ENCODE measurements at places on chromosomes 6 and 20. TPM values are rescaled to one million over a fixed set of nuclear protein-coding genes. Genes with fewer than 3 reads are reported as not detected.
A peak's percentile ranks its signal among the peaks of the same experiment; 100 is the strongest.

Gene CD40
- total RNA-seq, result 28.1 TPM

Gene TP53RK
- total RNA-seq, result 15.7 TPM

DNA sequence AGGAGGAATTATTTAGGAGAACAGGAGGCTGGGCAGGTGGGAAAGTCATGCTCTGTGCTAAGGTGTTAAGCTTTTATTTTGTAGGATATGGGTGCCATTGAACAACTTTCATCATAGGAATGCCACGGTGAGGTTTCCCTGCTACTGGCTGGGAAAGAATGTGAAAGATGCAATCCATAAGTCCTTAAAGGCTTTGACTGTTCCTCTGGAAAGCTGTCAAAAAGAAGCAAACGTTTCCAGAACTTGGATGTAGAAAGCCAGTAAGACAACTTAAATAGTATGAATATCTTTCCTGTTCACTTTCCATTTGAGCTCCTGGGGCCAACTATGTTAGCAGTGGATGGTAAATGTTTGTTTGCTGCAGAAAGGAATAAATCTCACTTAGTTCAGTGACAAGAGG is 574.4 kb downstream of the RNF144B start:
- no peak for DNase-seq

DNA sequence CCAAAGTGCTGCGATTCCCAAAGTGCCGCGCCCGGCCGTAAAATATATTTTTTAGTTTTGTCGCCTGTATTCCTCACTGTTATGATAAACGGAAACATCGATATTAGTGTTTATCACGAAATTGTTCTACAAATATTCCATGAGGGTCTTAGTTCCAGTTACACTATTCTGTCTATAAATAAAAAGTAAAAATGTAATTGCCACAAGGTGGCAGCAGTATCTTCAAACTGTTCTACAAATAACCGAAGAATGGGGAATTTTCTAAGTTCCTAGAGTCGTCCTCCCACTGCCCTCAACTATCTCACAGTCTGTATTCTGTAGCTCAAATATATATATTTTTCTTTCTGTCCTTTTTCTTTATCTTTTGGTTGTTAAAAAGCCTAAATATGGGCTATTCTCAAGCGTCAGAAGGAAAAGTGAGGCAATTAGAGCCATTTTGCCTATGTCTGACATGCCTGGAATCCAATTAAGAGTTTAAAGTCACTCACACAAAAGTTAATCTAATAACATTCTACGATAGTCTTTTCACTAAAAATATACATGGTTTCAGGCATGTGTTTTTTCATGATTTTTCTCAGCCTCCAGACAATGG is 14.2 kb upstream of the FAM162B start:
- DNase-seq, result peak; percentile 82

Gene TINAG
- not detected for total RNA-seq

- DNase-seq, result peak; percentile 63
These were observed 35.8 kb upstream of the SHLD1 start for GRCh38 chr20:5714261-5715041.

- DNase-seq, result peak; percentile 30
These were observed 299.7 kb downstream of the PLCB1 start for GRCh38 chr20:8431538-8432434.

- no peak for DNase-seq
These were observed 113.9 kb downstream of the ADAT2 start for GRCh38 chr6:143336446-143337152.

DNA sequence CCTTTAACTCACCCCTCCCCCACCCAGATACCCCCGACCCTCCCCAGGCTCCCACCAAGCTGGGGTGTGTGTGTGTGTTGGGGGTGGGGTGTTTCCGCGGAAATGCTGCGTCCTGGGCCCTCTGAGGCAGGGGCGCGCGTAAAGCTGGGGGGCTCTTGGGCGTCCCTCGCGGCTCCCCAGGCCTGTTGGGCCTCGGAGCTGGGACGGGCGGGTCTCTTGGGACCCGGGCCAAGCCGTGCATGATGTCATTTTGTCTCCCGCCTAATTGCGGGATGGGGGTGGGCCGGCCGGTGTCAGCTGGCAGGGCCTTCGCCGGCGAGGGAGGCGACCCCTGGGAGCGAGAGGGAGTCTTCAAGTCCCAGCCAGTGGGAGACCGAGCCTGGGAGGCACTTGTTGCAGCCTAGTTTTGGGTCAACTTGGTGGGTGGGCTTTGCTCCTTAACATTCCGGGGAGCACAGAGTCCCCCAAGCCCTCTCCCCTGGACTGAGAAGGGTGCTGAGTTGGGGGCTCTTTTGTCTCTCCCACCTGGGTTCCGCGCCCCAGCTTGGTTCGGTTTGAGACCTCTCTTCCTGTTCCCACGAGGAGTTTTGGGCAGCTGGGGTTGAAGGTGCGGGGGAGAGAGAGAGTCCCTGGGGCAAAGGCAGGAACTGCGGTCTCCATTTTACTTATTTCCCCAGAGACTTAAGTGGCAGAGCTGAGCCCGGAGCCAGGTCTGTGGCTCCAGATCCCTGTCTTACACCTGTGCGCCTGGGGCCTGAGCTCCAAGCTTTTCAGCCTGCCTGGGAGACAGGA is 623 bp downstream of the MYBL2 start:
- peak; percentile 64 for DNase-seq

DNA sequence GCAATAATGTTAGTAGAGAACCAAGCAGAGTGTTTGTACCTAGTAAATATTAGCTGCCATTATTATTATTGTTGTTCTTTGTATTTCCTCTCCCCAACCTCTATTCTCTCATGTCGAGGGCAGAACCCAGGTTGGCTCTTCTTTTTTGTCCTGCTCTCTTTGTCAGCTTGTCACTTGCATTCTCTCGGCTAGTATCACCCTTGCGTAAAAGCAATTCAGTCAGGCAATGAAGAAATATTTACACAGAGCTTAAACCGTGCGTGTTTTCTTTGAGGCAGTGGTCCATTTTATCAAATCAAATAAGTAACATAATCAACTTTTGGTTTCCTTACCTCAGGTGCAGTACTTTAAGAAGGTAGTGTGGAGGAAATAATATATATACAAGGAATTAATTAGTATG is 83.9 kb downstream of the TULP4 start:
- no peak for DNase-seq

- DNase-seq, result no peak
These were observed 1055.1 kb upstream of the GJE1 start for GRCh38 chr6:141077355-141078333.

GRCh38 chr6:21996425-21997118 is 300.3 kb downstream of the PRL start:
- DNase-seq, result no peak

DNA sequence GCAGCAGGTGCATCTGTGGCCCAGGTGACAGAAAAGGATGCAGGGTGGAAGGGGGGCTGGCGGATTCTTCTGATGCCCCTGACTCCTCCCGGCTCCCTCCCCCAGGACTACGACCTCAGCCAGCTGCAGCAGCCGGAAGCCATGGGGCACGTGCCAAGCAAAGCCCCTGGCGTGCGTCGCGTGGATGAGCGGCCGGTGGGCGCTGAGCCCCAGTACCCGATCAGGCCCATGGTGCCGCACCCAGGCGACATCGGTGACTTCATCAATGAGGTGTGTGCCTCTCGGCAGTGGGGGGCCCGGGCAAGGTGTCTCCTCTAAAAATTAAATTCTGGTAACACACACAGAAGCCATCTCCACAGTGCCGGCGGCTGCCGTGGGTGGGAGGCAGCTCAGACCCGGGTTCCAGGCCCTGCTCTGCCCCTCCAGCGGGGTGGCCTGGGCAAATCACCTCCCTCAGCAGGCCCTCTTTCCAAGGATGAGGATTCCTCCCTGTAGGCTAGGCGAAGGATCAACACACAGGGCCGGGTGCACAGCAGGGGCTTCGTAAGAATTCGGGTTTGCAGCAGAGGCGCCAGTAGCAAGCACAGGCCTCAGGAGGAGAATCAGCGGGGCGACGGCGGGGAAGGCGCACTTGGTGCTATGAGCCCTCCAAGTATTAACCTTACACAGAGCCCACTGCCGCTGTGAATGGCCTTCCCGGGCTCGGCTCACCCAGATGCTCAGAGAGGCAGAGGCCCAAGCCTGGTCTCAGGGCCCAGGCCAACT is 131.5 kb downstream of the TAF4 start:
- DNase-seq, result no peak

DNA sequence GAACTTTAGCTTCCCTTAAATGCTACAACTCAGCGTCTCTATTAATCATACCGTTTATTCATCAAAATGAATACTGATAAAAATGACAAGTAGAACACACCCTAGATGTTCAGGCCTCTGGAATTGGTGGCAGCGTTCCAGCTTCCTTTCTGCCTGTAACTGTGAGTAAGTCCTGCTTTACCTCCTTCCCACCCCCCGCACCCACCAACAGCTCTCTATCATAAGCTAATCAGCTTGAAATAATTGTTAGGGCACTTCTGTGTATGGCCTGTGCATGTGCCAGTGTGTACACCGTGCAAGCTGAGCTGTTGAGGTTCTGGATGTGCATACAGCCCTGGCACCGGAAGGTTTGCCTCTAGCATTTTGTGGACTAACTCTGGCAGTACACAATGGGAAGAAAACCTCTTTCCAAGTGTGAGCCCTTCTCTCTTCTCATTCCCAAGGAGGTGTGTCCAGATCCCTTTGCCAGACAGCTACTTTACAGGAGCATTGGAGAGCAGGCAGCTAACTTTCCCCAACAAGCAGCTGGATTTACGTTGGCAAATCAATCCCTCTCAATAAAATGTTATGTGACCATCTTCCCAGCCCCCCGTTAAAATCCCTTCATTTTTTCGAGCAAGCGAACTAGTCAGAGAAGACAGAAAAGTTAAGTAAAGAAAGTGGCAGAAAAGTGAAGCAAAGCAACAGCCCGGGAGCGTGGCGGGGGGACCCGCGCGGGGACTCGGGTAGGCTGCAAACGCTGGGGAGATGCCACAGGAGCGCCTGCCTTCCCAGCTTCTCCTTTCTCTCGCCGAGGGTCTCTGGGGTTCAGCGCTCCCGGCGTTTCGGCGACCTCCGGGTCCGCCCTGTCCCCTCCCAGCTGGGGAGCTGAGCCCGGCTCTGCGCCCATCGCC is 803 bp upstream of the ADGRG6 start:
- DNase-seq, result peak; percentile 83

GRCh38 chr6:135722679-135723078 is 128.8 kb upstream of the PDE7B start:
- no peak for DNase-seq

GRCh38 chr20:35821807-35822242 is 50.0 kb downstream of the PHF20 start:
- DNase-seq, result no peak

GRCh38 chr6:108716801-108717791 is 131.1 kb upstream of the ARMC2 start:
- no peak for DNase-seq

- DNase-seq, result no peak
These were observed 40.9 kb downstream of the CDKAL1 start for GRCh38 chr6:20575125-20575524.

DNA sequence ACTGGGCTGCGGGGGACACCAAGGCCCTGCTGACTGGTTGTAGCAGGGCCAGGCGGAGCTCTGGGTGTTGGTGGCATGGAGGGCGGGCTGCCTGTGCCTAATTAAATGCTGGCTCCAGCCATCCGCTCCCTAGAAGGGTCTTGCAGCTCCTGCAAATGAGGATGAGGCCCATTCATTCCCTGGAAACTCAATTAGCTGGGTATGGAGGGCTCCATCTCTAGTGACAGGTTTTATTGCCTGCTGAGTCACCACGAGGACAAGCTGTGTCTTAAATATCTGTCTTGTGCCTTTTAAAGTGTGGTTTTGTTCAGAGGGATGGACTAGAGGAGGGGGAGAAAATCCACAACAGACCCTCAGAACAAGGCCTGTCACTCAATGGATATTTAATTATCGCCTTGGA is 60.9 kb downstream of the SULF2 start:
- DNase-seq, result no peak

Gene CLDN20
- total RNA-seq, result not detected

GRCh38 chr20:51402201-51402600 is 140.3 kb downstream of the NFATC2 start:
- DNase-seq, result no peak

DNA sequence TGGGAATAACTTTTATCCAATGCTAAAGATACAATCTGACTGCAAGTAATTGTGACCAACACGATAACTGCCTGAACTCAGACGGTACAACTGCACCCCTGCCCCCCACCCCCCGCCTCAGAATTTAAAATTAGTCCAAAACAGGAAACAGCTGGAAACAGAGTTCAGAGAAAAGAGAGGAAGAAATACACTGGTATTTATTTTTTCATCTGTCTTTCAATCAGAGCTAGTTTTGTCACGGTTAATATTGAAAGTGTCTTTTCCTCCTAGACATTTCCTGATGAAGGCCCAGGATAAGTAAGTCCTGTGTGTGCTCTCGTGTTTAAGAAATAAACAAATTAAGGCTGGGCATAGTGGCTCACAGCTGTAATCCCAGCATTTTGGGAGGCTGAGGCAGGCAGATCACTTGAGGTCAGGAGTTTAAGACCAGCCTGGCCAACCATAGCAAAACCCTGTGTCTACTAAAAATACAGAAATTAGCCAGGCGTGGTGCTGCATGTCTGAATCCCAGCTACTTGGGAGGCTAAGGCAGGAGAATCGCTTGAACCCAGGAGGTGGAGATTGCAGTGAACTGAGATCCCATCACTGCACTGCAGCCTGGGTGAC is 21.5 kb downstream of the ACSS1 start:
- DNase-seq, result peak; percentile 31

DNA sequence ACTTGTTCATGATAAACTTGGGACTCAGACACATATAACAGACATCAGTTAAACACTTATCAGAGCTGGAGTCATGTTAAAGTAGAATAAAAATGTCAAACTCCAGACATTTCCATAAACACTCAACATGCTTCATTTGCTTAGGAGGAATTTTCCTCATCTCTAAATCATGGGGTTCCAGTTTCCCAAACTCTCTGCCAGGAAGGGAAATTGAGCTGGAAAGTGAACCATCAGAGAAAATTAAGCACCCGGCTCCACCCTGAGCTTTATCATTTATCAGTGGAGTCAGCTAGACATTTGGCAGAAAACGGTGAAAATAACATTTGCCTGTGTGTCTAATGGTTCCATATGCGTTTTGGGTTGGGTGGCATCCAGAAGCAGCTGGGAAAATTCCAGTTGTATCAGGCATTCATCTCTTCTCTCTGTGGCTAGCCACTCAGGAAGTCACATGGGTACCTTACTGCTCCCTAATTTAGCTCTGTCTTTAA is 25.3 kb upstream of the ZNFX1 start:
- no peak for DNase-seq

- peak; percentile 82 for DNase-seq
These were observed 18.0 kb upstream of the TBC1D22B start for GRCh38 chr6:37239526-37239925.

GRCh38 chr6:34656378-34657036 is 40.1 kb downstream of the ILRUN start:
- DNase-seq, result no peak

GRCh38 chr20:43586641-43587040 is 4.1 kb upstream of the IFT52 start:
- DNase-seq, result no peak

All from lung (tissue), 17 donors.